SK-MEL-5 (cell line): ENCODE measurements at places on chromosomes 6 and 20. TPM values are rescaled to one million over a fixed set of nuclear protein-coding genes. Genes with fewer than 3 reads are reported as not detected.

Gene RAMACL
- 0.08 and 0.18 TPM in 2 replicates for total RNA-seq

Gene PROCR
- 41.0 and 45.2 TPM in 2 replicates for total RNA-seq

Gene NKX2-4
- total RNA-seq: 1.4 and 1.8 TPM in 2 replicates

Gene RBM24
- total RNA-seq: 7.9 and 8.5 TPM in 2 replicates

Gene GMPR
- 102 and 109 TPM in 2 replicates for total RNA-seq

- no peak for DNase-seq
Measured at GRCh38 chr6:16657768-16658167, 103.5 kb downstream of the ATXN1 start.

DNA sequence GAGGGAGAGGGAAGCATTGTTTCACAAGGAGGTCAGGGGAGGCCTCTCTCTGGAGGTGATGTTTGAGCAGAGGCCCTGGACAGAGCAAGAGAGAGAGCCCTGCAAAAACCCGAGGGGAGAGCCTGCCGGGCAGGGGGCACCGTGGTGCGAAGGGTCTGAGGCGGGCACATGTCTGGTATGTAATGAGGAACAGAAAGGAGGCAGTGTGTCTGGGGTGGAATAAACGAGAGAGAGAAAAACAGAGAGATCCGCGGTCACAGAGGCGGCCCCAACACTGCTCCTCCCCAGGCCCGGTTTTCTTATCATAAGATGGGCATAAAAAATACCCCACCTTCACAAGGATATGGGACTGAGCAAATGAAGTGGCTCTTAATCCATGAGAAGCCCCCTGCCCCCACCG is 119.2 kb downstream of the PREX1 start:
- DNase-seq: no peak

DNA sequence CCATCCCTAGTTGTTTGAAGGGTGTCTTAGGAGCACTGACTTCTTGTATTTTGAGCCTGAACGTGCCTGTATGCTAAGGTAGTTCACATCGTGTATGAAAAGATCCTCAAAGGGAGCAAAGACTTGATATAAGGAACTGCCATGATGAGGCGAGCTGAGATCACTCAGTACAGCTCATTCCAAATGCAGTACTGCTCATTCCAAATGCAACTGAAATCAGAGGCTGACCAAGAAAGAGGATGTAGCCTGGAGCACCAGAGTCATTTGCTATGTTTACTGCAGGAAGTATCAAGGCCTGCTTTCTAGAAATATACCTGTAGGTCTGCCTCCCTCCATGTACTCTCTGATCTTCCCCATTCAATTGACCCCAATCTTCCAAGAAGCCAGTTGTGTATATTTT is 832.2 kb downstream of the EYS start:
- DNase-seq: no peak

- DNase-seq: no peak
Measured at GRCh38 chr6:70375166-70375565, 38.1 kb upstream of the FAM135A start.
